ENCODE measurements at places on chromosomes 4 and X.

DNA sequence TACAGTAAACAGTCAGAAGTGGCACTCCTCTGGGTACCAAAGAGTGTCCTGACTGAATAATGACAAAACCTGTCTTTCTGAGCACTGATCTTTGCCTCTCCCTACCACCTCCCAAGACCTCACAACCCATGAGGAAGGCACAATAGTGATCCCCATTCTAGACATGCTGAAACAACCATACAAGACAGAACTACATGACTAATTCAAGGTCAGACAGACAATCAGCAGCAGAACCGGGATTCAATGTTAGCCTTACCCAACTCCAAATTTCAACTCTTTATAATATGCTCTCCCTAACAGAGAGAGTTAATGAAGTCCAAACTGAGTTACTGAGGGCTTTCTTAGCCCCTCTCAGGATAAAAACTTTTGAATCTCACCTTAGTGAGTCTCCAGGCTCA, 71.0 kb downstream of the IRF2 start:
- DNase-seq = no peak

GRCh38 chr4:60617731-60618130, 582.4 kb upstream of the ADGRL3 start:
- no peak for DNase-seq

GRCh38 chr4:85028910-85029309, 62.4 kb upstream of the WDFY3 start:
- no peak for DNase-seq

- DNase-seq = no peak
These were observed 362.1 kb upstream of the ATOH1 start for GRCh38 chr4:93466446-93466845.

DNA sequence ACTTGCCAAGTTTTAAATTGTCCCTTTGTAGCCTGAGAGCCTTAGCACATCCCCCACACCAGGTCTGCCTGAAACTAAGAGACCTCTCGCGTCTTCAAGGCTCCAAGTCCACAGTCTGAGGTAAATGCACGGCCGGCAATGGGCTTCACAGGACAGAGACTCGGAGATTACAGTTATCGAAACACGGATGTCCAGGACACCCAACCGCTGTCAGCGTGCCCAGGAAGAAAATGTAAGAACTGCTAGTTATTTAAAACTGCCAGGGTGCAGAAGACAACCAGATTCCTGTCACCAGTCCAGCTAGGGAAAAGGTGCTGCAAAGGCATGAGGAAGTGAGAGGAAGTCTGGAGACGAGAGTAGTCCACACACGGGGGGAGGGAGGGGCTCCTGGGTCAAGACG, 28.9 kb downstream of the ZNF827 start:
- no peak for DNase-seq

- DNase-seq = no peak
These were observed 115.5 kb upstream of the FAM9C start for GRCh38 chrX:13159886-13160285.

DNA sequence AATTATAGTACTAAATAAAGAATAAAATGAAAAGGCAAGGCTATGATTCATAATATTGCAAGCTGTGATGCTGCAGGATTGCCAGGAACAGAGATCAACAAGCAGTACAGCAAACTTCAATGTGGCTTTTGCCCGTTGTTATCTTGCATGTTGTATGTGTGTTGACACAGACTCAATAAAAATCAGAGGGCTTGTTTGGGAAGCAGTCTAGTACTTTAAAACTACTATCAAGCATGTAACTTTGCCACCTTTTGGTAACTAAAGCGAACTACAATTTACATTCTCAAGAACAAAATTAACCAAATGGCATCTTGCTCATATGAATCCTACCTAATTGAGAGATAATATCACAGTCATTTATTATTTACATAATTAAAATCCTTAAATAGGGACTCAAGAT, 79.8 kb upstream of the GPM6A start:
- no peak for DNase-seq

DNA sequence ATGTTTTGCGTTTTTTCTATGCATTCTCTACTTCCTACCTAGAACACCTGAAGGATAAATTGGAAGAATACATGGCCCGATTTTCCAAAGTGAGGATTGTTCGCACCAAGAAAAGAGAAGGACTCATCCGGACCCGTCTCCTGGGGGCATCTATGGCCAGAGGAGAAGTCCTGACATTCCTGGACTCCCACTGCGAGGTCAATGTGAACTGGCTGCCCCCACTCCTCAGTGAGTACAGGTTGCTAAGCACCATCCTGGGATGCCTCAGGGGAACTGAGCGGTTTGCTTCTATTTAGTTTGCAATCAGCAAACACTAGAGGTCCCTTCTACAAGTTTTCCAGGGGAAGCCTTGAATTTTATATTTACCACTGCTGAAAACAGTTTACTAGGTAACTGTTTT, 359.3 kb upstream of the GALNT7 start:
- DNase-seq = no peak

- peak; percentile 55 for DNase-seq
These were observed 10.7 kb downstream of the LIAS start for GRCh38 chr4:39469429-39470077.
